ENCODE measurements at places on chromosomes 2 and 18. TPM values are rescaled to one million over a fixed set of nuclear protein-coding genes. Genes with fewer than 3 reads are reported as not detected.

GRCh38 chr2:121798617-121799016, 43.2 kb downstream of the TSN start:
- H3K4me3 ChIP-seq = no peak overlapping the region
- H3K4me1 ChIP-seq = no peaks in the 10 kb centered on the region
- peaks cover 6% of the 10 kb centered on the region for H3K36me3 ChIP-seq
- no peak overlapping the region for H3K27ac ChIP-seq
- DNase-seq = no peak
- H3K27me3 ChIP-seq = peaks cover 17% of the 10 kb centered on the region

GRCh38 chr2:44949329-44950151, 8.0 kb downstream of the SIX3 start:
- no peak overlapping the region for H3K4me3 ChIP-seq
- peaks cover 80% of the 10 kb centered on the region for H3K27me3 ChIP-seq
- H3K36me3 ChIP-seq = no peaks in the 10 kb centered on the region
- H3K4me1 ChIP-seq = peaks cover 19% of the 10 kb centered on the region

GRCh38 chr2:122358729-122359128, 603.3 kb downstream of the TSN start:
- H3K27me3 ChIP-seq = no peaks in the 10 kb centered on the region

DNA sequence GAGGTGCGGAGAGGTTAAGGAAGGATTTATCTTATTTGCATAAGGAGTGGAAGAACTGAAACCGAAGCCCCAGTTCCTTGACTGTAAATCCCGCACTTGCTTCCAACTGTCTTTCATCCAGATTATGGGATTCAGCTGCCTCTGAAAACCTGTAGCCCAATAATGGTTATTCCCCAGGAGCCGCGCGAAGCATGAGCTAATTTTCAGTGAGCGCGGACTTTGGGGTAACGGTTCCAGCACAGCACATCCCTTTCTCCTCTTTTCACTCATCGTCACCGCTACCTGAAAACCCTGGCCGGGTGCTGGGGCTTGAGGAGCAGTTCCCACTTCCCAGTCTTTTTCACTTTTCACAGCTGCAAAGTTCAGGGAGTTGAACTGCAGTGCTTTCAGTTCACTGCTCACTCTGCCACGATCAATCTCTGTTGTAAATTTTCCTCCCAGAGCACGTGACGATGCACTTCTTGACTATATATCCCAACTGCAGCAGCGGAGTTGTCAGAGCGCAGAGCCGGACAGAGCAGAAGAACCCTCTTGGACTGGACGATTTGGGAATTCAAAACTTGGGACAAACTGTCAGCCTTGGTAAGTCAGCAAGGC, at the start of gene KCNE4:
Gene KCNE4, plus strand, starts transcription at position 498 of the 597 bp plus-strand sequence. CDS start 641 bp downstream, outside the sequence.
- H3K4me1 ChIP-seq = no peaks in the 10 kb centered on the region
- no peak within 1 kb of the TSS for H3K4me3 ChIP-seq
- no peaks in the 10 kb centered on the region for H3K36me3 ChIP-seq

- H3K4me1 ChIP-seq = peaks cover 4% of the 10 kb centered on the region
- peak; percentile 76 for DNase-seq
Observed at GRCh38 chr2:234951664-234952269, at the start of gene SH3BP4. SH3BP4 (plus strand) TSS chr2:234952017; CDS start chr2:235035003, 82,986 bp downstream.

DNA sequence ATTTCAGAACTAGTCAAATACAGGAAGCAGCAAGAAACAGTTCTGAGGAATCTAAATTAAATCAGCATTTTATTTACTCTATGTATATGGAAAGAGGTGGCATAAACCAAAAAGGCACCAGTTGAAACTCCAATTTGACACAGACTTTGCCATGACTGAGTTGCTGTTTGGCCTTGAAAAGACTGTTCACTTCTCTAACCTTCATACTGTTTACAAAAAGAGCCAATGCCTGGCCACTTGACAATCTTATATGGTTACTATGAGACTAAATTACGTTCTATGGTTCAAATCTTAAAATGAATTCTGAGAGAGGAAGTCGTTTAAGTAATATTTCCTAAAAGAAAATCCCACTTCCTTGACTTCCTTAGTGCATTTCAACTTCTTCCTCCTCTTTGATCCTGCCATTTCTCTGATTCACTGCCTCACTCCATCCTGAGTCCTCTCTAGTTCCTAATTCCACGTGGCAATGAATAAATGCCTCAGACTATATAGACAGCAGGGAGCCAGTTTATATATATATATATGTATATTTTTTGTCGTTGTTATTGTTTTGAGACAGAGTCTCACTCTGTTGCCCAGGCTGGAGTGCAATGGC, 13.2 kb downstream of the CEP76 start:
- peaks cover 13% of the 10 kb centered on the region for H3K4me1 ChIP-seq
- no peaks in the 10 kb centered on the region for H3K27me3 ChIP-seq
- no peak for DNase-seq
- peaks cover 8% of the 10 kb centered on the region for H3K36me3 ChIP-seq

DNA sequence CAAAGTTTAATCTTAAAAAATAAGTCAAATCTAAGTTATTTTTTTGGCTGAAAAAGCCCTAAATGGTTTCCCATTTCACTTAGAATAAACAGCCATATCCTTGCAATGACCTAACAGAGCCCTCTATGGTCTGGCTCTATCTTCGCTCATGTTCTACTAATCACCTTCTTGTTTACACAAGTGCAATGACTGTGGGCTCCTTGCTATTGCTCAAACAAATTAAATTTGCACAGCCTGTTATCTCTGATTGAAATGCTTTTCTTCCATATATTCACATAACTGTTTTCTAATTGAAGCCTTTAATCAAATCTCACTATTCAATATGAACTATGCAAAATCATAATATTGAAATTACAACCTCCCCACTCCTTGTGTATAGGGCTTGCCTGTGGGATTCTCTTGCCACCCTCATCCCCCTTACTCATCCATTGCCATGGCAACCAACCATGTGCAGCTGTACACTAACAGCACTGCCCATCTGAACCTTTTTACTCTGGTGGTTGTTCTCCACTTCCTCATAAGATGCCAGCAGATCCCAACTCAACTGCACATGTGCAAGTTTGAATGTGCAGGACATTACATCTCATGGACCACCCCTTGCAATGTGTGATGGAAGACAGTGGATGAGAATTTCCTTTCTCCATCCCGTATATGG, 1083.2 kb downstream of the SOCS6 start:
- no peaks in the 10 kb centered on the region for H3K27me3 ChIP-seq
- no peaks in the 10 kb centered on the region for H3K36me3 ChIP-seq
- DNase-seq = no peak
- no peak overlapping the region for H3K27ac ChIP-seq

DNA sequence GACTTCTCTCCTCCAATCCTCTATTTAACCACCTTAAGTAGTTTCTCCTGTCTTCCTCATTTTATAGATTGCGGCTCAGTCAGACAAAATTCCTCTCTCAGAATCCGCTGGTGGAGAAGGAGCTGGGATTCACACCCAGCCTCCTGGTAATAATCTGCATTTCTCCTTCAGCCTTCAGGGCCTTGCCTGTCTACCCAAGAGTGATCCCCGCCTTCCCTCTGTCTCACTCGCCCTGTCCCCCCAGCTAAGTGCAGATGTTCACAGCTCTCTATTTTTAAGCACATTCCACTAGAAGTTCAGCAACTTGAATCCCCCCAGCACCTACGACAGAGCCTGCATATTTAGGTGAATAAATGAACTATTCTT, 212.5 kb upstream of the HAAO start:
- H3K27me3 ChIP-seq = no peaks in the 10 kb centered on the region
- peak overlapping the region; percentile 23 for H3K27ac ChIP-seq
- no peaks in the 10 kb centered on the region for H3K4me1 ChIP-seq
- no peak for DNase-seq
- no peak overlapping the region for H3K4me3 ChIP-seq

- H3K4me3 ChIP-seq = no peak overlapping the region
- H3K27me3 ChIP-seq = no peaks in the 10 kb centered on the region
- no peak overlapping the region for H3K27ac ChIP-seq
- no peak for DNase-seq
- peaks cover 3% of the 10 kb centered on the region for H3K36me3 ChIP-seq
- H3K4me1 ChIP-seq = no peaks in the 10 kb centered on the region
Observed at GRCh38 chr2:178635897-178636296, 155.6 kb downstream of the PLEKHA3 start.

DNA sequence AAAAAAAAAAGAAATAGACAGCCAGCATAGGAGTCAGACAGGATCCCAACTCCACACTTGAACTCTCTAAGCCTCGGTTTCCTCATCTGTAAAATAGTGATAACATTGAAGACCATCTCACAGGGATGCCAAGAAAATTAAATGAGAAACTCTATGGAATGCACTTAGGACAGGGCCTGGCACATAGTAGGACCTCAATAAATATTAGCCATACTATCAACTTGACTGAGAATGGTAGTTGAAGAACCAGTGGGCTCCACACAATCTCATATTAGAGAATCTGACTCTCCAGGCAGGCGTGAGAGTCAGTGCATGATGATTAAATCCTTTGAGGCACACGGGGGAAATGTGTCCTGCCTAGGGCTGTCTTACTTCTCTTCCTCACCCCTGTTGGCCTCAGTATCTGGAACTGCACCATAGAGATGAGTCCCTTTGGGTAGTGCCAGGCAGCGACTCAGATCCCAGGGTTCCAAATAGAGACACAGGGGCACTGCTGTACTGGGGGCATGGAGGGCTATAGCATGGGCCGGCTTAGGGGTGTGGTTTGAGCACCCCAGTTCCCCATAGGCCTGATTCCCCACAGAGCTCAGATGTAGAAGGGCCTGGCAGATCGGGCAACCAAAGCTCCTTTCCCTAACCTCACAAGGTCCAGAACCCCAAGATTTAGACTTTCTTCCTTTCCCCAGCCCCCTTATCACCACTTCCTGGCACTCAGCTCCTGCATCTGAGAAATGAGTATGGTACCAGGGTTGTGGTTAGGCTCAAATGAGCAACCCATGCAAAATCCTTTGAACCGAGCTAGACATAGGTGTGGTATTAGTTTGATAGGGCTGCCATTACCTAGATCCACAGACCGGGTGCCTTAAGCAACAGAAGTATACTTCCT, 51.3 kb upstream of the CAB39 start:
- peak overlapping the region; percentile 97 for H3K27ac ChIP-seq
- H3K36me3 ChIP-seq = peaks cover 3% of the 10 kb centered on the region
- H3K4me1 ChIP-seq = peaks cover 94% of the 10 kb centered on the region
- H3K4me3 ChIP-seq = peak overlapping the region; percentile 73

GRCh38 chr18:14124689-14125088, 7.5 kb downstream of the ZNF519 start:
- H3K27me3 ChIP-seq = no peaks in the 10 kb centered on the region
- no peak for DNase-seq
- H3K4me3 ChIP-seq = no peak overlapping the region
- peaks cover 20% of the 10 kb centered on the region for H3K36me3 ChIP-seq
- H3K4me1 ChIP-seq = peaks cover 6% of the 10 kb centered on the region
- H3K27ac ChIP-seq = no peak overlapping the region

ALK gene
- not detected for total RNA-seq

LGALSL gene
- 2.2 TPM for total RNA-seq

CD302 gene
- 0.57 TPM for total RNA-seq

NBEAL1 gene
- 8.2 TPM for total RNA-seq

ZNF396 gene
- total RNA-seq = 0.47 TPM

RBM44 gene
- 0.94 TPM for total RNA-seq

TANC1 gene
- 0.89 TPM for total RNA-seq

MITD1 gene
- total RNA-seq = 70.9 TPM

ANKRD30B gene
- total RNA-seq = not detected

FLACC1 gene
- total RNA-seq = 0.48 TPM

ABCG5 gene
- not detected for total RNA-seq
